ENCODE measurements at places on chromosomes 1 and 21. TPM values are rescaled to one million over a fixed set of nuclear protein-coding genes. Genes with fewer than 3 reads are reported as not detected.

TSPEAR gene
- total RNA-seq = not detected

FCER1G gene
- 0.91 TPM for total RNA-seq

ZNF593OS gene
- not detected for total RNA-seq

TRIM58 gene
- total RNA-seq = 31.0 TPM

GPR161 gene
- total RNA-seq = 16.5 TPM

EBNA1BP2 gene
- total RNA-seq = 81.6 TPM

BMP8B gene
- total RNA-seq = not detected

IL20 gene
- total RNA-seq = not detected

GRCh38 chr1:9449976-9450696, 89.1 kb upstream of the SLC25A33 start:
- H3K27me3 ChIP-seq = no peaks in the 10 kb centered on the region
- no peaks in the 10 kb centered on the region for H3K36me3 ChIP-seq
- peaks cover 18% of the 10 kb centered on the region for H3K4me1 ChIP-seq
- DNase-seq = no peak
- H3K27ac ChIP-seq = no peak overlapping the region
- no peak overlapping the region for H3K4me3 ChIP-seq

DNA sequence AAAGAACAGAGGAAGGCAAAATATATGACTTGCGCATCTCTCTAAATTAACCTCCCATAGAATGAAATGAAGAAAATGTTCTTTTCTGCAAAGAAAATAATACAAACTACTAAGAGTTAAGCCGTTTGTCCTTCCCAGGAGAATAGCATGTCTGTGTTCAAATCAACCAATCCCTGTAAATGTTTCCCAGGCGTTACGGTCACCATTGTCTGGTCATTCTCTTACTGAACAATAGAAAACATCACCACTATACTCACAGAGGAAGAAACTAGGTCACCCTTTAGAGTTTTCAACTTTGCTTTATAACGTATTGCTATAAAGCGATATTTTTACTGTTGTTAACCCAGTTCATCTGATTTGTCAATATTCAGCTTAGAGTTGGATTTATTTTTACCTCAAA, 34.1 kb downstream of the COL11A1 start:
- H3K36me3 ChIP-seq = peaks cover 4% of the 10 kb centered on the region
- no peak overlapping the region for H3K4me3 ChIP-seq
- no peaks in the 10 kb centered on the region for H3K4me1 ChIP-seq
- H3K27me3 ChIP-seq = no peaks in the 10 kb centered on the region

DNA sequence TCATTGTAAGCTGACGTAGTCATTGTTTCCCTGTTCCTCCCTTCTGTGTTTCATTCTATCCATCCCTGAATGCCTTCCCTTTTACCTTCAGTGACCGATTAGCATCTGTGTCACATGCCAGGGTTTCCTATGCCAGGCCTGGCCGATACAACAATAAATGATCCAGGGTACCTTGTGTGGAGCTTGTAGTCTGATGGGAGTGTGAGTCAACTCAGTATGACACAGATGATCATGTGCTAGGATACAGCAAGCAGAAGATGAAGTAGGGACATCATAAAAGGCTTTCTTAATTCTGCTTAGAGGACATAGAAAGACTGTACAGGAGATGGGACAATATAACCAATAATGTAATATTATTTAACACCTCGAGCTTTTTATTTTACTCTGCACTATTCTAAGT, 164.1 kb upstream of the C8B start:
- no peak for DNase-seq
- no peak overlapping the region for H3K27ac ChIP-seq
- H3K36me3 ChIP-seq = no peaks in the 10 kb centered on the region
- H3K4me1 ChIP-seq = peaks cover 12% of the 10 kb centered on the region
- H3K4me3 ChIP-seq = no peak overlapping the region
- H3K27me3 ChIP-seq = no peaks in the 10 kb centered on the region

DNA sequence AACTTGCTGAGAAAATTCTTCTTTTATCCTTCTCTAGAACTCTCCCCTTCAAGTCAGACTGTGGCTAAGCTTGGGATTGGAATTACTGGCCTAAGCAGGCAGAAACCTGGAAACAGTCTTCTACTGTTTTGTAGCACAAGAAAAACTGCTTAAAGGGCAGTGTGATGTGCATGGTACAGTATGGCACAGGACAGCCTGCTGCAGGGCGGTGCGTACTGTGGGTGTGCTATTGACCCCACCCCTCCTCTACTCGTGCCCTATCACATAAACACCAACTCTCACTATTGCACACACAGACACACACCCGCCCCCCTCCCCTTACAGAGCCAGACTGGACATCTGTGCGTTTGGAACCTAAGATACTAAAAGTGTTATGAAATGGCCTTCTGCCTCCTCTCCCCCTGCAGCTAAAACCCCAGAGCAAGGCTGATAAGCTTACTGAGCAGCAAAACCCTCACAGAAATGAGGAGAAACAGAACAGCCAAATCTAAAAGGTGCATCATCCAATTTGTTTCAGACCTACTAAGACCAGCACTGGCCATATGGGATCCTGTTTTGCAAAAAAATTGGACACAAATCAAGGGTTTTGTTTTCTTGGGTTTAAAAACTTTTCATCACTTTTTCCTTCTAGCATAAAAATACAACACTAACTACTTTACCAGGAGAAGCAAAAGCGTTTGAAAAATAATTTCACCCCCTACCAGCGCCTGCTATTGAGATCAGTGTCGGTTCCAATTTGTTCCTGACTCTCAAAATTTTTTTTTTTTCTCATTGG, 355.8 kb upstream of the LYPLAL1 start:
- no peaks in the 10 kb centered on the region for H3K36me3 ChIP-seq
- H3K27me3 ChIP-seq = no peaks in the 10 kb centered on the region
- DNase-seq = no peak
- no peak overlapping the region for H3K4me3 ChIP-seq

DNA sequence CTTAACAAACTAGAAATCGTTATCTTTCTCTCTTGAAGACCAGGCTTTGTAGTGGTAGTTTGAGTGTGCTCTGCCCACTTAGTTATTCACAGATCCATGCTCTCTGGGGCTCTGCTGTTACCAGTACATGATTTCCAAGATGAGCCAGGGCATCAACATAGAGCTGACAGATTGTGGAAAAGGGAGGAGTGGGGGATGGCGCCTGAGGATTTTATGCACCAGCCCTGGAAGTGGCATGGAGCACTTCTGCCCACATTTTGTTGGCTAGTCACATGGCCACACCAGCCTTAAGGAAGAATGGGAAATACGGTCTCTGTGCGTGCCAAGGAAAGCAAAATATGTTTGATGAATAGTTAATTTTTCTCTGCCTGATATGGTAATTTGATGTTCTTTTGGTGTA, 18.2 kb downstream of the TSNAX start:
- H3K27ac ChIP-seq = no peak overlapping the region
- H3K4me1 ChIP-seq = no peaks in the 10 kb centered on the region
- H3K36me3 ChIP-seq = peaks cover 8% of the 10 kb centered on the region
- no peaks in the 10 kb centered on the region for H3K27me3 ChIP-seq

DNA sequence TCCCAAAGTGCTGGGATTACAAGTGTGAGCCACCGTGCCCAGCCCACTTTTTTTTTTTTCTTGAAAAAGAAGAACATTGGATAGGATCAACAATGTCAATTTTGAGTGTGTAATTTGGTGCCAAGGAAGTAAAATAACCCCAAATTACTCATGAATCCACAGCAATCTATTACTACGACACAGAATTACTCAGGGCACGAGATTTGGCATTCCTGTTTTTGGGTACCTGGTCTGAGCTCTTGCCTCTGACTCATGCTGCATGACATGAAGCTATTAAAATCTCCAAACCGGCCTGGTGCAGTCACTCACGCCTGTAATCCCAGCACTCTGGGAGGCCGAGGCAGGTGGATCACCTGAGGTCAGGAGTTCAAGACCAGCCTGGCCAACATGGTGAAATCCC, 10.4 kb downstream of the RNF19B start:
- DNase-seq = peak; percentile 48
- H3K4me1 ChIP-seq = peaks cover 14% of the 10 kb centered on the region
- H3K27me3 ChIP-seq = no peaks in the 10 kb centered on the region
- no peak overlapping the region for H3K4me3 ChIP-seq

DNA sequence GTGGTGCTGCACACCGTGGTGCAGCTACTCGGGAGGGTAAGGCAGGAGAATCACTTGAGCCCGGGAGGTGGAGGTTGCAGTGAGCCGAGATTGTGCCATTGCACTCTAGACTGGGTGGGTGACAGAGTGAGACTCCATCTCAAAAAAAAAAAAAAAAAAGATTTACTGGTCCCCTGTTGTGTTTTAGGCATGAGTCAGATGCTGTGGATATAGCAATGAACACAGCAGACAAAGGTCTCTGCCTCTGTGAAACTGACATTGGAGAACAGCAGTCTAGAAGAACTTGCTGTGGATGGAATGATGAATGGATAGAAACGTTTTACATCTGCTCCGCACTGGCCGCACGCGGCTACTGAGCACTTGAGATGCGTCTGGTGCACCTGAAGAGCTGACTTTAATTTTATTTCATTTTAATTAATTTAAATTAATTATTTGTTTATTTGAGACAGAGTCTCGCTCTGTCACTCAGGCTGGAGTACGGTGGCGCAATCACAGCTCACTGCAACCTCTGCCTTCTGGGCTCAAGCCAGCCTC, 24.5 kb upstream of the EPHA2 start:
- no peaks in the 10 kb centered on the region for H3K27me3 ChIP-seq
- no peak overlapping the region for H3K27ac ChIP-seq
- peaks cover 51% of the 10 kb centered on the region for H3K4me1 ChIP-seq

Measured in astrocyte (in vitro differentiated cells and primary cell).